ENCODE measurements at places on chromosomes 4 and X. TPM values are rescaled to one million over a fixed set of nuclear protein-coding genes. Genes with fewer than 3 reads are reported as not detected.

The RAI2 gene
- 0.27 TPM for total RNA-seq

The SLC26A1 gene
- total RNA-seq, result 0.83 TPM

The KLHL13 gene
- total RNA-seq, result not detected

- H3K27me3 ChIP-seq, result no peaks in the 10 kb centered on the region
- H3K36me3 ChIP-seq, result no peaks in the 10 kb centered on the region
- H3K27ac ChIP-seq, result no peak overlapping the region
These were observed 477.1 kb upstream of the GALNT7 start for GRCh38 chr4:172691552-172691951.

GRCh38 chr4:174540175-174540574 lies 17.9 kb upstream of the HPGD start:
- no peak overlapping the region for H3K27ac ChIP-seq
- no peaks in the 10 kb centered on the region for H3K4me1 ChIP-seq
- no peaks in the 10 kb centered on the region for H3K27me3 ChIP-seq
- DNase-seq, result no peak

DNA sequence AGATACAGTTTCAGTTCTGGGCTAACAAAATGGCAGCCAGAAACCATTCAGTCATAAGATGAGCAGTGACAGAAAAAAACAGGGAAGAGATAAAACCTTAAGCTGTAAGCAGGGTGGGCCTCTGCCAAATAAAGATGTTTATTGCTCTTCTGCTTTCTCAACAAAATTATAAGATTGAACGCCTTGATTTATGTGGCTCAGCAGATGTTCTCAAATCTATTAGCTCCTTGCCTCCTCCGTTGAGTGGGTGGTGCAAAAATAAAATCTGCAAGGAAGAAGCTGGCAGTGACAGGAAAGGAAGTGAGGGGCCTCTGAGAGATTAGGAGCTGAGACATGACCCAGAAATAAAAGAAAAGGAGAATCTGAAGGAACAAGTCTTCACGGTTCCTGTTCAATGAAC lies 206.6 kb downstream of the PTTG2 start:
- DNase-seq, result no peak
- H3K4me3 ChIP-seq, result no peak overlapping the region
- H3K27ac ChIP-seq, result no peak overlapping the region
- H3K4me1 ChIP-seq, result peaks cover 11% of the 10 kb centered on the region

DNA sequence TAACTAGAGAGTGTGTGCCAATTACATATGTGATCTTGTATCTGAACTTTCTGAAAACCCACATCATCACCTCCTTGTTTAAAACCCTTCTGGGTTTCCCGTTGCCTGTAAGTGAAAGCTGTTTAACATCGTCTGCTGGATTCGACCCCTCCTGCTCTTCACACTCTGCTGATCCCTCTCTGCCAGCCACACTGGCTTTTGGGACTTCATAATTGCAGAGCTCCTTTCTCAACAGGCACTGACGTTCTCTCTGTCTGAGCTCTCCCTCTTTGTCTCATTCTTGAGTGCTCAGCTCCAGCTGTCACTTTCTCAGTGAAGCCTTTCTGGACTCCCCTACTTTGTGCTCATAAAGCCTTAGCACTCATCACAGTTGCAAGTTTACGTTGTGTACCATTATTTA lies 153.9 kb downstream of the CEP135 start:
- no peak overlapping the region for H3K27ac ChIP-seq
- peaks cover 10% of the 10 kb centered on the region for H3K4me1 ChIP-seq
- no peak for DNase-seq

DNA sequence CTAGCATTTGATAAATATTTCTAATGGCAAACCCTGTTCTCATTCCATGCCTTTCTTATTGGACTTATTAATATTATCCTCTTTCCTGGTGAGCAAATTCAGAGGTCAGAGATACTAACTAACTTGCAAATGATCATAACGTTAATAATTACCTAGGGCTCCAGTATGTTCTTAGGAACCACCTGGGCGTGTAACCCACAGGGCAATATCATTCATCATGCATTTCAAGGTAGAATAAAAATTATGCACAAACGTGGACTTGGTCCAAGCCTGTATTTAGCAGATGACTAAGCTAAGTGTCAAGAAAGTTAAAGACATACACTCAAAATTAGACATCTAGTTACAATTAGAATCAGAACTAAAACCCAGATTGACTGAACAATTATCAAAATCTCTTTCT lies 850.1 kb downstream of the TRIML1 start:
- H3K27me3 ChIP-seq, result no peaks in the 10 kb centered on the region
- no peaks in the 10 kb centered on the region for H3K36me3 ChIP-seq
- H3K27ac ChIP-seq, result no peak overlapping the region

GRCh38 chr4:180665481-180665880 lies 1577.7 kb upstream of the TENM3 start:
- DNase-seq, result no peak
- no peaks in the 10 kb centered on the region for H3K36me3 ChIP-seq
- H3K27ac ChIP-seq, result no peak overlapping the region

DNA sequence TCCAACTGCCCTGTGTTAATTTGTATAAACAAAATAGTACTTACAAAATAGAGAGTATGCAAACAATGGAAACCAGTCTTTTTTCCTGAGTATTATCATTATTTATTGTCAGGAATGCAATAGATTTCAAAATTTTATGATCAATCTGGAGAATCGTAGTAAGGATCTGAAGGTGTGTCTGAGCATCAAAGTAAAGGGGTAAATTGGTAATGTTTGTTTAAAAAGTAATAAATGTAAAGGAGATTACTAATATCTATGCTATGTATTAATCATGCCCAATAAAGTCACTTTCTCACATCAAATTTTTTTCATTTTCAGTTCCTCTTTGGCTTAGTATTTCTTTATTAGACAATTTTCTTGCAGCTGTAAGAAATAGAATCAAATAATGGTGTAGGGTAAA lies 1507.1 kb upstream of the PCDH7 start:
- H3K27ac ChIP-seq, result no peak overlapping the region
- H3K27me3 ChIP-seq, result no peaks in the 10 kb centered on the region
- no peak overlapping the region for H3K4me3 ChIP-seq
- H3K4me1 ChIP-seq, result no peaks in the 10 kb centered on the region
- no peaks in the 10 kb centered on the region for H3K36me3 ChIP-seq

GRCh38 chrX:47366041-47366722 lies 4.2 kb upstream of the ZNF157 start:
- no peak for DNase-seq
- no peaks in the 10 kb centered on the region for H3K27me3 ChIP-seq
- peaks cover 5% of the 10 kb centered on the region for H3K4me1 ChIP-seq
- H3K36me3 ChIP-seq, result no peaks in the 10 kb centered on the region
